ENCODE measurements at places on chromosomes 4 and X.

DNA sequence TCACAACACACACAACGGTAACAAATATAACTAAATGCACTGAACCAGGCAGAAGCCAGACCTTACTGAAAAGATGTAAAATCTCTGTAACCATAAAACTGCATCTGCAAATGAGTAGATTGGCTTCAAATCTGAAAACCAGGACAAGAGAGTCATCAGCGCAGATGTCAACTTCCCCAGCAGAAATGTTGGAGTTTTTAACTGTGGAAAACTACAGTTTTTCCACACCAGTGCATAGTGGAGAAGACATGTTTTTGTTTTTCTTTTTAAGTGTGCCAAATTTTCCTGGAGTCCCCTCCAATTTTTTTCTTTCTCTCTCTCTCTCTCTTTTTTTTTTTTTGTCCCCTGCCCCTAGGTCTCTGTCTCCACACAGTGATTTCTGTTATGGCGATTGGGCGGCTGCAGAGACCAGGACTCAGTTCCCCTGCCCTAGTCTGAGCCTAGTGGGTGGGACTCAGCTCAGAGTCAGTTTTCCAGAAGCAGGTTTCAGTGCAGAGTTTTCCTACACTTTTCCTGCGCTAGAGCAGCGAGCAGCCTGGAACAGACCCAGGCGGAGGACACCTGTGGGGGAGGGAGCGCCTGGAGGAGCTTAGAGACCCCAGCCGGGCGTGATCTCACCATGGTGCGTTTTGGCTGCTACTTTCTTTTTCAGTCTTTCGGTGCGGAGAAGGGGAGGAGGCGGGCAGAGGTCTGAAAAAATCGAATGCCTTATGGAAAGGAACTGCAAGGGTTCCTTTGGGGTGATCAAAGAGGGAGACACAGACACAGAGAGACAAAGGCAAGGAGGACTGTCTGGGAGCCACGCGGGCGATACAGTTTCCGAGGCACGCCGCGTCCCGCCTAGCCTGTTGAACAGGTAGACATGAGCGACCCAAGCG is at the start of gene GUCY1A1:
TSS of gene GUCY1A1 (plus strand) at position 505 of the 878 bp plus-strand sequence. CDS start 30,020 bp downstream, outside the sequence.
- DNase-seq: no peak

DNA sequence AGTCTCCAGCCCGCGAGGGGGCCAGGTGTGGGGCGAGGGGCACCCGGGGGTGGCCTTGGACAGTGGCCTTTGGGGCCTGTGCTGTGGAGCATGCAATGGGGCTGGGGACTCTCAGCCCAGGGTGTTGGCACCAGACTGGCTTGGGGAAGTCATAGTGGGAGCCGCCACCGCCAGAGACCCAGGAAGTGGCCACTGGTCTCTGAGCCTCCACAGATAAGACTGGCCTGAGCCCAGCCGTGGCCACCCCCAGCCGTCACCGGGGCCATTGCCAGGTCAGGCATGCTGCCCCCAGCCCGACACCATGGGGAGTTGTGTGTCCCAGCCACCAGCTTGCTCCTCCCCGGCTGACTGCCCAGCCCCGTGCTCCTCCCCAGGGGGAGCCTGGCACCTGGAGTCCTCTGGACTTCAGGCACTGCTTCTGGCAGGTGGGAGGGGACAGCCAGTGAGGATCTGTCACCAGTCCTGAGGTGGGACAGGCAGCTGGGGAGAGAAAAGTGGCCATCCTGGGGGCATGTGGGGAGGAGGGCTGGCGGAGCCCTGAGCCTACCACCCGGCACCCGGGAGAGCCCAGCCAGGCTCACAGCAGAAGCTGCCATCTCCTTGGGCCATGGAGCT is 32.5 kb downstream of the TACC3 start:
- DNase-seq: no peak

DNA sequence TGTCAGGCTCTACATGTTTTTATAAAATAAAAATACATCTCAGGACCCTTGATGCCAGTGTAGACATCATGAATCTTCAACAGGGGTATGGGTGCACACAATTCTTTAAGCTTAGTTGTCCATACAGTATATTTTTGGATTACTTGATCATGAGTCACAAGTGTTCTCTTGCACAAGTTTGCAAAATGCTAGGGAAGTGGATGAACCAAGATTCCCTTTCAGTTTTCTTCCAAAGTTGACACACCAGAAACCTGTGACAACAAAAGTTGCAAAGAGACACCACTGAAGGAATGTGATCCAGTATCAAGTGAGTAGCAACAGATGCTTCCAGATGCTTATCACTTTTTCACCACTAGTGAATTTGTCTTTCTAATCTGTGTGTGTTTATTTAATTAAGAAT is 1021.2 kb downstream of the PCDH7 start:
- DNase-seq: no peak

DNA sequence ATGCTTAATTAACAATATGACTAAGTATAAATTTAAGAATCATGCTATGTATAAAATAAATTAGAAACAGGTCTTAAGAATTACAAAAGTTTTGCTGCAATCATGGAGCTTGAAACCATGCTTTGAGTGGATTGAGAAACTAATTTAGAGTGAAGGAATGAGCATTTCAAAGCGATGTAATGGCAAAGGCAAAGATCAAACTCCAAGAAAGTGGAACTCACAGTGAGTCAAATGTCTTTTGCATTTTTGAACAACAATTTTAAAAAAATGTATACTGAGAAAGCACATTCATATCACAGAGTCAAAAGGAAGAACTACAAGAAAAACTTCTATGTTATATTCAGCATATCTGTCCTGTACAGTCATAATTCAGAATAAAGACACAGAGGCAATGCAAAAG is 6.6 kb downstream of the GPRIN3 start:
- DNase-seq: no peak

- DNase-seq: no peak
These were observed 27.6 kb downstream of the ANXA10 start for GRCh38 chr4:168119890-168120289.

GRCh38 chrX:84118769-84119168 is 69.2 kb downstream of the RPS6KA6 start:
- no peak for DNase-seq

DNA sequence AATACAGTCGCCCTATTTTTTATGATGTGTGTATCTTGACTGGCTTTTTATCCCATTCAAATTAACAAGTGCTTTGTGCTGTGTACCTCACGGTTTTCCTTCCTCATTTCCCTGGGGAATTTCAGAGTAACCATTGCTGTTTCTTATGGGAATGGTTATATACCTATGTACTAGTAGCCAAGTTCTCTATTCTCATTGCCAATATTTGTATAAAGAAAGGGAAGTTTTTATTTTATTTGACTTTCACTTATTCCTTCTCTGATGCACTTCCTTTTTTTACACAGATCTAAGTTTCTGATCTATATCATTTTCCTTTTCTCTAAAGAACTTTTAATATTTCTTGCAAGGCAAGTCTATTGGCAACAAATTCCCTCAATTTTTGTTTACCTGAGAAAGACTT is 181.3 kb downstream of the SOWAHB start:
- no peak for DNase-seq

DNA sequence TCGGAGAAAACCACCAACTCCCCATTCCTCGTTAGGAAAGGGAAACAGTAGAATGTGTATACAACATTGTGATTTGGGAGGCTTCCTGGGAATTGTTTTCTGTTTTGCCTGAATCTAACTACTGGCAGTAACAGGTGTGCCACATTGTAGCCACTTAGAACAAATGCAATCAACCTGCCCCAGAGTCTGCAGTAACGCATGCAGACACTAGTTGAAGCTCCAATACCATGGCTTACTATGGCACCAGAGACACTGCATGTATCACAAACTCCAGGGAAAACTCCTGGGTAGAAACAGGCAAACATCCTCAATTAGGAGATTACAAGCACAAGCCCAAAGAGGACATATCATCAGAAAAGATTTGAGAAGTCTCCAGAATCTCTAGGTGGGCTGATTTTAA is 154.2 kb upstream of the NEIL3 start:
- no peak for DNase-seq

DNA sequence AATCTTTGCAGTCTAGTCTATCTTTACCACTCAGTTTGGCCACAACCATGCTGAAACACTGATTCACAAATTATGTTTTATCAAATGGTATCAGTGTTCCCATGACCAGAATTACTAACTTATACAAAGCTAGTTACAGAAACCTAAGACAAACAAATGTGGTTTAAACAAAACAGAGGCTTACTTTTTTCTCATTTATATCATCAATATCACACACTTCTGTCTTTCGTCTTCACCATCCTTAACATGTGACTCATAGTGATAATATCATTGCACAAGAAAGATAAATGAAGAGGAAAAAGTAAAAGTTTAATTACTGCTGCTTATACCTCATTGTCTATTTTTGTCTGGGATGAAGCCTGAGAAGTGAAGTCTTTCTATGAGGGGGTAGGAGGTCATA is 406.6 kb downstream of the PCDH10 start:
- DNase-seq: no peak

- DNase-seq: no peak
These were observed 11.3 kb upstream of the BTC start for GRCh38 chr4:74805601-74806000.

DNA sequence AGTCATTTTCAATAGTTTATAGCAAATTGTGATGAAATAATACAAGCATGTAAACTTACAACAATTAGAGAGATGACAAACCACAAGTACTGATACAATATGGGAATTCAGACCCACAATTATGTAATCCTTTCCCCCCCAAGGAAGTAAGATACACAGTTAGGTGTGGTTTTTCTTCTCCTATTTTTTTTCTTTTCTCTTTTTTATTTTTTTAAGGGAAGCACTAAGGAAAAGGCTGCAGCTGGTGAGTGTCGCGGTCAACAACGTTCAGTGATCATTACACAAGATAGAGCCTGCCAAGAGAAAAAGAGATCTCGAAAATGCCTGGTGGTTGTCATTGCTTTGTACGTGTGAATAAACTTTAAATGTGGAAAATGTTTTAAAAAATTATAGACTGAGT is 9.8 kb downstream of the NDNF start:
- no peak for DNase-seq

DNA sequence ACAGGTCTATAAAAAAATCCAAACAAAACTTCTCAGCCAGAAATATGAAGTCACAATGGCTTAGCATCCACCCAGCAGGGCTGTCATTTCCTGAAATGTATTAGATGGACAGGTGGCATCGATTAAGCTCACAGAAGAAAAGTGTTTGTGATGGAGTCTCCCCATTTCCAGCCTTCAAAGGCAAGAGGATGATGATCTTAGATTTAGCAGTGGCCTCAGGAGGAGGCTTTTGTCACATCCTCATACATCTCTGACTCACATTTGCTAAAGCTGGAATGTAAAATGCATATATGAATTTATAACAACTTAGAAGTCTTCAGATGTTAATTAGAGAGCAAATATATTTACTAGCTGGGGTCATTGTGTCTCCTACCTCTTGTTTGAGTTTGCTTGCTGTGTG is 441.9 kb downstream of the SPRY1 start:
- no peak for DNase-seq

- DNase-seq: no peak
These were observed 42.0 kb upstream of the BMPR1B start for GRCh38 chr4:94715726-94716125.

DNA sequence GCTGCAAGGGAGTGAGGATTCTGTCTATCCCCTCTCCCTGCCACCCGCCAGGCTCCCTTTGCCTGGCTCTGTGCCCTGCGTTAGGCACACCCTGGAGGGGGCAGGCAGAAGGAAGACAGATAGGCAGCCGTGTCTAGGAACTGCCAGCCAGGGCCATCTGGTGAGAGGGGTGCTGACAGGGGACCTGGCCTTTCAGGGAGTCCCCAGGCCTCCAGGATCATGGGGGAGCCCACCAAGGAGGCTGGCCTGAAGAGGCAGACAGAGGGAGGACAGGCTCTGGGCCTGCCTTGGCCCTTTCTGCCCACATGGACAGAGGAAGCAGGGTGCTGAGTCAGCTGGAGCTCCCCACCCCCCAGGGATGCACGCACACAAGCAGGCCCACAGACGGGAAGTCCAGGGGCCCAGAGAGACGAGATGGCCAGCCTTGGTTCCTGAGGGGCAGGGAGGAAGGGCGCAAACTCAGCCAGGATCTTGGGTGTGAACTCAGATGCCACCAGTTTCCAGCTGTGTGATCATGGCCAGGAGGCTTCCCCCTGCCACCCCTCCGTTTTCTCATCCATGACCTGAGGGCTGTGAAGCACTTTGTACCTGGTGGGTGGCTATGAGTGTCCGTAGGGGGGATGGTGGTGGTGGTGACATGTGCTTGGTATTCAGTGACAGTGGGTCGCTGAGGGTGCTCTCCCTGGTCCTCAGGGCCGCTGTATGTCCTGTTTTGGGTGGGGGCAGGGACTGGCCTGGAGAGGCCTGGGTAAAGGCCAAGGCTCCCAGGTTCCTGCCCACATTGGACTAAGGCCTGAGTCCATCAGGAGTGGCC is 1.8 kb downstream of the SH3BP2 start:
- no peak for DNase-seq

DNA sequence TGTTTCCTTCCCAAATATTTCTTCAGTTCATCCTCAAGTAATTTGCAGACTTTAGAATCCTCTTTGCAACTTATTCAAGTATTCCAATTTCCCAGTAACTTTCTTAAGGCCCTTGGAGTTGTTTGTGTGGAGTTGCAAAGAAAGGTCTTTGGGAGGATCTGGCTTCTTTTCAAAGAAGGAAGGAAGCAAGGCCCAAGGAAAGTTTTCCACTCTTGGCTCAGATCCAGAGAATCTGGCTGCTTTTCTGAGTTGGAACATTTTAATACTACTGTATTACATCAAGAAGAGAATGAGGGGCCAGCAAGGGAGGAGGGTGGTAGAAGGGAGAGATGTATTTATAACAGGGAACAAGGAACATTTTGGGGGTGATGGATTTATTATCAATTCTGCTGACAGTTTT is 10.5 kb downstream of the CDX4 start:
- DNase-seq: no peak

- no peak for DNase-seq
These were observed 42.8 kb upstream of the PRDM8 start for GRCh38 chr4:80154545-80154933.

- no peak for DNase-seq
These were observed 353.1 kb upstream of the BOD1L1 start for GRCh38 chr4:13980317-13981310.

DNA sequence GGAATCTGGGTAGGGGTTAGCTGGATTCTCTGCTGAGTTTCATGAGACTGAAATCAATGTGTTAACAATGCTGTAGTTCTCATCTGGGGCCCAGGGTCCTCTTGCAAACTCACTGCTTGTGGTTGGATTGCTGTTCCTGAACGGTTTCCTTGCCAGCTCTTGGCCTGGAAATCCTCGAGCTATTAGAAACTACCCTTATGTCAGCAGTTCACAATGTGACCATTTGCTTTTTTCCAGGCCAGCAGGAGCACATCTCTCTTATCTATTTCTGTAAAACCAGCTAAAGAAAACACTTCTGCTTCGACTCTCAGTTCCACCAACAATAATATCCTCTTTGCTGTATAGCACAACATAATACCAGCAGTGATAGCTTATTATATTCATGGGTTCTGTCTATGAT is 140.1 kb upstream of the TRAM1L1 start:
- DNase-seq: no peak

DNA sequence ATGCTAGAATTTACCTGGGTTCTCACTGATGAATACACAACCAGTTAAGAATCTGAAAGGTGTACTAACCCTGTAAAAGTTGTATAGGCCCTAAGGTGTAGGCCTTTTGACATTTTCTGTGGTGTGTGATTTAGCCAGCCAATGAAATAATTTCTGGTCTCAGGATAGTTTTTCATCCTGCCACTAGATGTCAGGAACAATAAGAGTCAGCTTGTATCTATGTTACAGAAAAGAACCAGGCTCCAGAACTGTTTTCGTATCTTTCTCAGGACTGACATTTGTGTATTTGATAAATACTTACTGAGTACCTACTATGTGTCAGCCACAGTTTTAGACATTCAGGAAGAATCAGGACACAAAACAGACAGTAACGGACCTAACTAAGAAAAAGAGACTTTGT is 673.6 kb upstream of the TENM3 start:
- DNase-seq: no peak
